ENCODE measurements at places on chromosomes 1 and 21.

DNA sequence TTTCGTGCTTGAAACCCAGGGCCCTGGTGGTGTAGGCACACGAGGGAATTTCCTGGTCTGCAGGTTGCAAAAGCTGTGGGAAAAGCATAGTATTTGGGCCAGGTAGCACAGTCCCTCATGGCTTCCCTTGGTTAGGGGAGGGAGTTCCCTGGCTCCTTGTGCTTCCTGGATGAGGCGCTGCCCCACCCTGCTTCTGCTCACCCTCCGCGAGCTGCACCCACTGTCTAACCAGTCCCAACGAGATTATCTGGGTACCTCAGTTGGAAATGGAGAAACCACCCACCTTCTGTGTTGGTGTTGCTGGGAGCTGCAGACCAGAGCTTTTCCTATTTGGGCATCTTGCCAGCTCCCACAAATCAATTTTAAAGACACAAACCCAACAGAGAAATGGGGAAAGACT lies 183.0 kb downstream of the PHTF1 start:
- DNase-seq: no peak

- no peak for DNase-seq
These were observed 26.6 kb downstream of the CAPZA1 start for GRCh38 chr1:112646225-112646624.

DNA sequence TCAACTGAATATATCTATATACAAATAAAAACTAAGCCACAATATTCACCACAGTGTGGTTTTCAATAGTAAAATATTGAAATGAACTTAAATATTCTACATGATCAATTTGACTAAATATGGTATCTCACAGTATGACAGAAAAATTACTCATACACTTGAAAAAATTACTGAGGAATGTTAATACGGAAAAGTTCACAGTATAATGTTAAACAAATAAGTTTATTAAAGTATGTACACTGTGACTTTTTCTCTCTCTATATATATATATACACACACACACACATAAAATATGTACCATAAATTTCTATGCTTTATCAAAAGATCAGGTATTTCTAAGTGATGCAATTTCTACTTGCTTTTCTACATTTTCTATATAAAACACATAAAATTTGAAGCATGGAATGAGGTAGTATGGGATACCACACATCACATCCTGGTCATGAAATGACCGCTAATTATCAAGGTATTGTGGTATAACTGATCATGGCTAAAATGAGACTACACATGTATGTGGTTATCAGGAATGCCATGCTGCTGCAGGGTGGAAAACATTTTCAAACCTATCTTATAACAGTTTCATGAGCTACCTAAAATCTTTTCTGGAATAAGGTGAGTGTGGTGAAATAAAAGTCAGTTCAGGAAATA lies 102.3 kb downstream of the CDC42BPA start:
- DNase-seq: no peak

- no peak for DNase-seq
These were observed 53.5 kb upstream of the CHODL start for GRCh38 chr21:18191139-18191538.

- DNase-seq: no peak
These were observed 53.1 kb downstream of the PHC2 start for GRCh38 chr1:33377756-33378155.

Data from stimulated activated CD4-positive, alpha-beta T cell treated with anti-CD3 and anti-CD28 coated beads, Interleukin-1b, Interleukin-23, amount 100 ng/mL, for 4 hours (primary cell).